ENCODE measurements at places on chromosomes 7 and 10.
A peak's percentile ranks its signal among the peaks of the same experiment; 100 is the strongest.

DNA sequence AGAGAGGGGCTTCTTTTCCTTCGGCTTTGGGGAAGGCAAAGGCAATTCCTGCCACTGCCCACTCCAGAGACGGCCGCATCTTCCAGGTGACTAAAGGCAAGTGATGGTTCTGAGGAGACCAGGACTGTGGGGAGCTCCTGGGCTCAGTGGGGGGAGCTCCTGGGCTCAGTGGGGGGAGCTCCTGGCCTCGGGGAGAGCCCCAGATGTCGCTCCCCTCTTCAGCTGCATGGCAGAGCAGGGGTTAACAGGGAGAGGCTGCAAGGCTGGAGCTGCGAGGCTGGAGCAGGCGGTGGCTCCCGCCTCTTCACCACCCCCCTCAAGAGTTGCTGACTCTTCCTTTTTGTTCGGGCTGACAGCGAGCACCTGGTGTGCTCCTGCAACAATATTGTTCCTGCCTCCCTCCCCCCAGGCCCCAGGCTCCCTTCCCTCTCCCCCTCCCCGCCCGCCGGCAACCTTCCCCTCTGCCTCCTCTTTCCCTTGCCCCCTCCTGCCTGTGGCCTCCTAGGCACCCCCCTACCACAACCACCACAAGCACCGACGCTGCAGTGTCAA is 56.3 kb upstream of the LBX1 start:
- DNase-seq = no peak

- no peak for DNase-seq
Measured at GRCh38 chr10:112585126-112585525, 138.1 kb downstream of the VTI1A start.

DNA sequence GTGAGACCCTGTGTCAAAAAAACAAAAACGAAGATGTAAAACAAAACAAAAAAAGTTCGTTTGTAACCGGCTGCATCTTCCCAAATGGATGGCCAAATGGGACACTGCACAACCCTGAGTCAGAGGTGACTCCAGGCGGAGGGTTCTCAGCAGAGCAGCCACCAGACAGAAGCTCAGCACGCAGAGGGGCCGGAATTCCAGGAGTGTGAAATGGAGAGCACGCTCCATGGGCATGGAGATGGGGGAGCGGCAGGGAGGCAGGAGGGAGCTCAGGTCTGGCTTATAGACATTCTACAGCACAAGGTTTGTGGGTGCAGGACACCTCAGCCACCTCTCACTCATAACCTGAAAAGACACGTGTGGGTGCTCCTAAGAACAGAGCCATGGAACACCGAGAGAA is 227.0 kb downstream of the MAD1L1 start:
- DNase-seq = no peak

DNA sequence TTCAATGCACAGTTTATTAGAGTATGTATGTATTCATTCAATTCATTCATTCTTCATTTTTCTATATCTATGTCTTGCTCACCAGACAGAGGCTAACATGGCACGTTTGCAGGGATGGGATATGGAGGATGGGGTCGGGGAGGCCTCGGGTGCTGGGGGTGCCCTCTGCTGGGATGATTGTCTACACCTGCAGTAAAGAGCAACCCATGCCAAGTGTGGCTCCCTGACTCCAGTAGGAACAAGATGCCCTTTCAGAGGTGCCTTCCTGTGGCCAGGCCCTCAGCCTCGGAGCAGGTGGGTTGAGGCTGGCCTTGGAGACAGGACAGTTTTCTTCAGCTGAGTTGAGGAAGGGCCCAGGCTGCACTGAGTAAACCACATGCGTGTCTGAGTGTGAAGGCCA is 157.2 kb downstream of the SH2D4B start:
- no peak for DNase-seq

- DNase-seq = no peak
Measured at GRCh38 chr7:139893461-139893860, 64.4 kb downstream of the TBXAS1 start.

DNA sequence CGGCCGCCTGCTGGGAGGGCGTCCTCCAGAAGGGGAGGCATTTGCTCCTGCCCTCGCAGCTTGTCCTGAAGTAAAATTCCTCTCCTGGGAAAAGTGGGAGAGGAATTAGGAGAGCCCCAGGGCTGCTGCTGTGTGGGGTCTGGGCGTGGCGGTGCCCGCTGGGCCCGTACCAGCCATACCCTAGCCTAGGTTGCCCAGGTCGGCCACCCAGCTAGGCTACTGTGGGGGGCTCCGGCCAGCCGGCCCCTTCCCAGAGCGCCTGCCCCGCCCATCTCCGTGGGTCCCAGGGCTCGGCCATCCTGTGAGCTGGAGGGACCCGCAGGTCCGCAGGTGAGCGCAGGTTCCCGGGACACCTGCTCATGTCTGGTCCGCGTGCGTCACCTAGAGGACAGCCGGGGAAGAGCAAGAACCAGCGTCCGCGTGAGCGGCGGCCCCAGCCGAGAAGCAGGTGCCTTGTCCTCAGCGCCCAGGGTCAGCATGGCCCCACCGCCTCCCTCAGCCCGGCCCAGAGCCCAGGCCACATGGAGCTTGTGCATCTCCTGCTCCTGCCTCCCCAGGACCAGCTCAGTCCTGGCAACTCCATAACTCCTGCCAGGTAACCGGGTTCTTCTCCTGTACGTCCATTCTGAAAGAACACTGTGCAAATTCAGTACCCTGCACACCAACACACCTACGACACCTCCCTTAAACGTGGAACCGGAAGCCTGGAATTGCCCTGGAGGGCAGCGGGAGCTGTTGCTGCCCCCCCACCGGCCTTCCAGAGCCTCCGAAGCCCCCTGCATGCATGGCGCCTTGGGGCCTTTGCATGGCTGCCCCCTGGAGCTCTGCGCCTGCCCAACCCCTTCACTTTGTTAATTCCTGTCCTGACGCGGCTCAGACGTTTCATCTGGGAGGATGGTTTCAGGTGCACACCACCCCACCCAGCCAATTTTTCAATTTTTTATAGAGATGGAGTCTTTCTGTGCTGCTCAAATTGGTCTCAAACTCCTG is 22.8 kb upstream of the FOXL3 start:
- no peak for DNase-seq

DNA sequence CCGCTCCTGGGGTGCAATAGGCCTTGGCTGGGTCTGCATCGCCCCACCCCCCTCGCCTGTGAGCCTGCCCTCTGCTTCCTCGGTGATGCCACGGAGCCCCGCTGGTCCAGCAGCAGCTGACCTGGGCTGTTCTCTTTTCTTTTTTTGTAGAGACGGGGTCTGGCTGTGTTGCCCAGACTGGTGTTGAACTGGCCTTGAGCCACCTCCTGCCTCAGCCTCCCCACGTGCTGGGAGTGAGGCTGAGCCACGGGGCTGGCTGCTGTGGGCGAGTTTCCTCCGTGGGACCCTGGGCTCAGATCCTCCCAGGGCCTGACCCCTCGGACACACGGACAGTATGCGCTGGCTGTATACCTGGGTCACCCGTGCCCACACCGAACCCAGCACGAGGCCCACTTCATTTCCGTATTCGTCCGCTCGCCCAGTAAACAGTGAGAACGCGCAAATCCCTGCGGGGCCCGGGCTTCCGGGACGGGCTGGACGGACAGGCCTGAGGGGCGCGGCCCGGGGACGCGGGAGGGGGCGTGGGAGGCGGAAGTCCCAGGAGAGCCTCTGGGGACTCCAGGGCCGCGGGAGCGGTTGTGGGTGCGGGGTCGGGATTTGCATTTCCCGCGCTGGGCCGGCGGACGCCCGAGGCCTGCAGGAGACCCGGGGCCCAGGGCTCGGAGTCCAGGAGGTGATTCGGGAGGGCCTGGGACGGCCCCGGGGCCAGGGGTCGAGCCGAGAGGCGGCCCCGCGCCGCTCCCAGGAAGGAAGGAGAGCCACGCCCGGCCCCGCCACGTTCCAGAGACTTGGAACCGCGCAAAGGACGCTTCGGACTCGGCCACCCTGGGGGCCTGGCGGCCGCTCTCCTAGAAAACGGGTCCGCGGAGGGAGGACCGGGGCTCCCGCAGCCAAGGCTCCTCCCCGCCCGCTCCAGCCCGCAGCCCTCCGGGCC is 57.7 kb upstream of the DNAJB6 start:
- DNase-seq = no peak

- DNase-seq = no peak
Measured at GRCh38 chr10:63702092-63702491, 180.9 kb downstream of the REEP3 start.

- no peak for DNase-seq
Measured at GRCh38 chr10:78263521-78263988, 229.9 kb downstream of the RPS24 start.

DNA sequence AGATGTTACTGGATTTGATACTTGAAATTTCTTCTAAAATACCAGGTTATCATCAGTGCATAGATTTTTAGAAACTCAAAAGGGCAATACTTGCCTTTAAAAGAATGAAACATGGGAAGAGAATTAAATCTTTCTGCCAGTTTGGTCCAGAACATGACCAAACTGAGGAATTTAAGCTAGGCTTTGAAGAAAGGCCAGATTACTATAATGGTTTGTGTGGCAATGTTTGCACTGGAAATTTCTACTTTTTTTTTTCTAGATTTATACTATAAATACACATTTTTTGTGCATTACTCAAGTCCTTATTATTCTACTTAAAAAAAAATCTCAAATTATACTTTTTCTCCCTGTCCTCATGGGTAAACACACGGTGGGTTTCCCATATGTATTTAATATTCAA is 9.2 kb downstream of the MKX start:
- no peak for DNase-seq

GRCh38 chr7:26857506-26858240 is 6.7 kb downstream of the SKAP2 start:
- no peak for DNase-seq

- DNase-seq = no peak
Measured at GRCh38 chr10:102596506-102596971, 47.7 kb upstream of the TRIM8 start.

DNA sequence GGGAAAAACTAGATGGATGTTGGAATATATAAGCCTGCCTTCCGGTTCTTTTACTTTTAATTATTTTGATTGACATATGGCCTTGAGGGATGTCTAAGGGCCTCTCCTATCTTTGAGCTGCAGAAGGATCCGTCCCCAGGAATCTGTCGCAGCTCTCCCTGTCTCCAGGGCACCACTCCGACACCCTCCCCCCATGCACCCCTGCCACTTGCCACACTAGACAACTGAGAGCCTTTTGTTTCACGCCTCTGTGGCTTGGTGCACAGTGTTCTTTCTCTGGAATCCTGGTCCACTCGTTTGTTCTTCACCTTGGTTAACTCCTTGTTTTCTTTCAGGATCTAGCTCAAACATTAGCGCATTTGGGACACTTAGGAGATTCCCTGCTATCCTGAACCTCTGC is 124.1 kb upstream of the EFCAB10 start:
- DNase-seq = no peak

GRCh38 chr7:45099891-45100760 is 11.4 kb upstream of the NACAD start:
- no peak for DNase-seq

GRCh38 chr10:8043569-8044306 is 10.8 kb upstream of the GATA3 start:
- no peak for DNase-seq

- no peak for DNase-seq
Measured at GRCh38 chr7:54788664-54789063, 29.7 kb upstream of the SEC61G start.

GRCh38 chr7:6453734-6454133 is 6.0 kb upstream of the DAGLB start:
- no peak for DNase-seq

GRCh38 chr10:102796407-102797176 is 40.6 kb downstream of the CYP17A1 start:
- DNase-seq = peak; percentile 12

- DNase-seq = no peak
Measured at GRCh38 chr10:121248266-121248665, 350.0 kb downstream of the FGFR2 start.

DNA sequence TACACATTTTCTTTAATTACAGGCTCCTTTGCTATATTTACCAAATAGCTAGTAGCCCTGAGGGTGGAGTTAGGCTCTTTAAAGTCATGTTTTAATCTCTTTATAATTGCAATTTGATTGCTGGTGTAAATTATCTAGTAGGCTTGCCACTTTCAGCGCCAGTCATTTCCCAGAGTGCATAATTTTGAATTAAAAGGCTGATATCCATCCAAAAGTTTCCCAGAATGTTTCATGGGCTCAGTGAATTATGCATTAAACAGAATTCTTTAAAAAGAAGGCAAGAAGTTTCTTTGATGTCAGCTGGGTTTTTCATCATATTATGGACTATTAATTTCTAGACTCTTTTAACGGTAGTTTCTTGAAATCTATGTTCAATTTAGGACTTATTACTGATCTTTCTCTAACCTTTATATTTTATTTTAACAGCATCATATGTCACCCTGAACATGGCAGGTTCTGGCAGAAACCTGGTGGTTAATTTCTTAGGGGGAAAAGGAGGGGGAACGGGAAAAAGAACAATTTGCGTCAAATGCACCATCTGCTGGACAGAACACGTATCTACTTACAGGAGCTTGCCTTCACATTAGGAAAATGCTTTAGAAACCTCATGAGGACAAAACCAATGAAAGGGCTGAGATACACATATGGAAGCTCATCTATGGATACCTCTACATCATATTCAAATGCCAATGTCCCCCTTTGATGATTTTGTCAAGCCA is 171.1 kb downstream of the GRM3 start:
- no peak for DNase-seq

- no peak for DNase-seq
Measured at GRCh38 chr7:115477193-115477651, 553.3 kb downstream of the TFEC start.

DNA sequence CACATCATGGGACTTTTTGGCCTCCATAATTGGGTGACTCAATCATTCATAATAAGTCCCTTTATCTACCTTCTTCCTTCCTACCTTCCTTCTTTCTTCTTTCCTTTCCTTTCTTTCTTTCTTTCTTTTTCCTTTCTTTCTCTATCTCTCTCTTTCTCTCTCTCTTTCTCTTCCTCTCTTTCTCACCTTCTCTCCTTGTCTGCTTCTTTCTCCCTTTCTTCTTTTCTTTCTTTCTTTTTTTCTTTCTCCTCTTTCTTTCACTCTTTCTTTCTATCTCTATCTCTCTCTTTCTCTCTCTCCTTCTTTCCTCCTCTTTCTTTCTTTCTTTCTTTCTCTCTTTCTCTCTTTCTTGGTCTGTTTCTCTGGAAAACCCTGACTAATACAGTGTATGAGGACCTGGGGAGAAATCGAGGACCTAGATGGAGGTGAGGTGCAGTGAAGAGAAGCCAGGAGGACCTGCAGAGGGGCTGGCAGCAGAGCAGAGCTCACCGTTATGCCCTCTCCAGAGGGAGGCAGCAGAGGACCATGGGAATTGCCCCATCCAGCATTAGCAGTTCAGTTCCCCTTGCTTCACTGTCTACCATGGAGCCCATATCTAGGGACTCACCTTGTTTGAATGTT is 52.7 kb upstream of the BTRC start:
- DNase-seq = no peak

DNA sequence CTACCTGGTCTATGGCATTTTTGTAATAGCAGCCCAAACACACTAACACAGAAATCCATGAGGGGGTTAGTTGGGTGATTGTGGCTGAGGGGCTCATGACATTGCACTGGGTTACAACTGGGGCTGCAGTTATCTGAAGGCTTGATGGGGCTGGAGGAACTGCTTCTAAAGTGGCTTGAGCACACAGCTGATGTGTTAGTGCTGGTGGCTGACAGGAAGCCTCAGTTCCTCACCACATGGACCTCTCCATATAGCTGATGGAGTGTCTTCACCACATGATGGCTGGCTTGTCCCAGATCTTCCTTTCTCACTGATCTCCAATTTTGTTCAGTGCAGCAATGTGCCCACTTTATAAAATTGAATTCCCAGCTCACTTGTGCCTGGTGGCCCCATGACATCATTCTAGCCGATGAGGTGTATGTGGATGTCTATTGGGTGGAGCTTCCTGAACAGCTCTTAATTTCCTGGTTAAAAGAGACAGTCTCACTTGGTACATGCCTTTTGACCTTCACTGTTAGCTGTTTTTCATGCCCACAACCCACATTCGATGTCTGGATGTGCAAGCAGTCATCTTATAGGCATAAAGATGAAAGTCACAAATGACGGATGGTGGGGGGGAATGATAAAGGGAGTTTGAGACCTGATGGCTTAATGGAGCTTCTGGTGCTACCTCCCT is 166.9 kb upstream of the BMPER start:
- no peak for DNase-seq
